ENCODE measurements at places on chromosomes 5 and 9. TPM values are rescaled to one million over a fixed set of nuclear protein-coding genes. Genes with fewer than 3 reads are reported as not detected.

- H3K27ac ChIP-seq = no peak overlapping the region
- H3K36me3 ChIP-seq = no peaks in the 10 kb centered on the region
- H3K4me1 ChIP-seq = peaks cover 55% of the 10 kb centered on the region
- H3K27me3 ChIP-seq = peaks cover 3% of the 10 kb centered on the region
- no peak overlapping the region for H3K4me3 ChIP-seq
- no peak for DNase-seq
These were observed 39.7 kb downstream of the PAM start for GRCh38 chr5:102794677-102795331.

DNA sequence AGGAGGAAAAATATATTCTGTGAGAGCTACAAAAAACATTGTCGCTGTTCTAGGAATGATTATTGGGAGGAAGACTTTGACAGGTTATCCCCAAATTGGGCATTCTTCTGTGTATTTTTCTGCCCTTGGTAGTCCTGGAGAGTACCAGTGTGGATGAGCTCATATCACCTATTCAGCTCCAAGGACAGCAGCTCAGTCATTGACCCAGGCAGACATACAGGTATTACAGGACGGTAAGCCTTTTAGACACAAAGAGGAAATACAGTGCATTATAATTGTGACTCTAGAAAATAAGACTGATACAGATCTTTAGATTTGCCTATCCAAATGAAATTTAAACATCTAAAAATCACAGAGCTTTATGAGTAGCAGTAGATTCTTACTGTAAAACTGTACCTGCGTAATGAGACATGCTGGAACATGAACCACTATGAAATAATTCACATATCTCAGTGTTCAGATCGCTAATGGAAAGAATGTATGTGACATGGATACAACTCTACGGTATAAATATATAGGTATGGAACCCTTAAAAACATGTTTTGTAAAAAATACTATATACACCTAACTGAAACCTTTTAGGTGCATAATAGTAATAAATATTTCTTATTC is 56.0 kb downstream of the PLK2 start:
- H3K27ac ChIP-seq = no peak overlapping the region
- no peaks in the 10 kb centered on the region for H3K36me3 ChIP-seq
- DNase-seq = no peak
- no peak overlapping the region for H3K4me3 ChIP-seq

DNA sequence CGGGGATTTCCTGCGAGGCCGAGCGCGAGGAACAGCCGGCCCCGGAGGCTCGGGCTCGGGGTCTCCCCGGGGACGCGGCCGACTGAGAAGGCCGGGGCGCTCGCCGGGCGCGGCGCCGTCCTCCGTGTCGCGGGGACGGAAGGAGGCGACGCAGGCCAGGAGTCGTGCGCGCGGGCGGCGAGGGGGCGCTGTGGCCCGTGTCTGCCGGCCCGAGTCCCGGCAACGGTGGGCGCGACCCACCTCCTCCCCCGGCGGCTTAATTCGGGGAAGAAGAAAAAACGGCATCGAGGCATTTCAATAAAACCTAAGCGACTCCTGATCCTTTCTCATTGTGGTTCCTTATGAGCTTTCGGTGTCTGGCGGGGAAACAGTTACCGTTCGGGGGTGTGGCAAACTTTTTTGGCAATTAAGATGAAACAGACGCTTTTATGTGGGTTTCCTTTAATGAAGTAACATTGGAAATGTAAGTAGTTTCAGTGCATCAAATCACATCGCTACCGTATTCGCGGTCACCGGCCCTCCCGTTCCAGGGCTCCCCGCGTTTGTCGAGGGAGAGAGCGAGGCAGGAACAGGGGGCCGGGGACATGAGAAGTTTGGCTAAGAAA is 3.7 kb upstream of the IRX2 start:
- peak overlapping the region; percentile 45 for H3K27ac ChIP-seq
- DNase-seq = no peak
- H3K4me3 ChIP-seq = peak overlapping the region; percentile 90
- peaks cover 29% of the 10 kb centered on the region for H3K4me1 ChIP-seq
- no peaks in the 10 kb centered on the region for H3K27me3 ChIP-seq

DNA sequence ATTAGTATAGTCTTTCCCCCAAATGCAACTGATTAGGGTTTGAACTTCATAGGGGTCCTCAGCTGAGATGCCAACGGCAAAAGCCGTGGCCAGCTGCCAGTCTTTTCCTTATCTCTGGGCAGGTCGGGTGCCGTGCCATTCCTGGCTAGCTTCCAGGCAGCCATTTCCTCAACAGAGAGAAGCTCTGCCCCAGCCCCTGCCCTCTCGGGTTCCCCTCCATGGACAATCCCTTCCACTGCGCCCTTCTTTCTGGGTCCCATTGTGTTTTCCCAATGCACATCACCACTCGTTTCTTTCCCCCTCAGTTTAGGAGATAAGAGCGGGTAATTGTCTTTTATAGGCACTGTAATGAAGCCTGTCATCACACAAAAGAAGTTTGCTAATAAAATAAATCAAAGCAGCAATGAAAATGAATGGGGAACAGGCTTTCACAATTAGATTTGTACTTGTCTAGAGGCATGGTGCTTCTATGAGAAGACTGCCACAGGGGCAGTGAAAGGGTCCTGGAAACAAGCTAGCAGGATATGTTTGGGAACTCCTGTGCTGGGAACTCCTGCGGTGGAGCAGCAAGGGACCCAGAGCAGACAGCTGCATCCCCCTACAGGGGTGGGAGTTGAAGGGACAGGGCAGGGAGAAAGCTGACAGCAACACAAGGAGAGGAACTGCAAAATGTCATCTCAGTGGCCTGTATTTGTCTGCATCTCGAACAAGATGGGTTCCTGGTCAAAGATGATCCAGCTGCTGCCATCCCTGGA is 48.0 kb upstream of the SAP30L start:
- no peak for DNase-seq
- H3K27ac ChIP-seq = no peak overlapping the region
- H3K4me3 ChIP-seq = no peak overlapping the region
- H3K36me3 ChIP-seq = peaks cover 12% of the 10 kb centered on the region

DNA sequence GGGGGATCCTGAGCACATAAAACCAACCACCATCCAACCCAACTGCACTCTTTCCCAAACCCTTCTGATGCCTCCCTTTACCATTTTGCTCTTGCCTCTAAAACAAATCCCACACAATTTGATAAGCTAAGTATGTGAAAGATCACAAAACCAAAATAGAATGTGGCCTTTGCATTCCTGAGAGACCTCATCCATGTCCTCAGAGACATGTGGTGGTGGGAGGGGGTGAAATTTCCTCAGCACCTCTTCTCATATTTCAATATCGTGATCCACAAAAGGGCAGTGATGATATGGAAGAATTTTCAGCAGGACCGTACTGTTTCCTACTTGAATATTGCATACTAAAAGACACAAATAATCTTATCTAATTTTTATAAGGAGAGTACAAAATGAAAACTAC is 423.3 kb downstream of the TLE1 start:
- H3K4me1 ChIP-seq = no peaks in the 10 kb centered on the region
- peaks cover 2% of the 10 kb centered on the region for H3K27me3 ChIP-seq
- H3K36me3 ChIP-seq = peaks cover 2% of the 10 kb centered on the region
- H3K27ac ChIP-seq = no peak overlapping the region
- H3K4me3 ChIP-seq = no peak overlapping the region

Gene AK8
- total RNA-seq = 0.60 TPM

Gene NUDT12
- 7.4 TPM for total RNA-seq

Gene FST
- total RNA-seq = 92.1 TPM

Gene C7
- total RNA-seq = not detected

Gene GABRP
- total RNA-seq = not detected

Gene SAXO1
- total RNA-seq = not detected
